ENCODE measurements at places on chromosomes 3 and 15.
A peak's percentile ranks its signal among the peaks of the same experiment; 100 is the strongest.

GRCh38 chr3:16849229-16849628 lies 35.5 kb upstream of the PLCL2 start:
- peak; percentile 70 for DNase-seq

DNA sequence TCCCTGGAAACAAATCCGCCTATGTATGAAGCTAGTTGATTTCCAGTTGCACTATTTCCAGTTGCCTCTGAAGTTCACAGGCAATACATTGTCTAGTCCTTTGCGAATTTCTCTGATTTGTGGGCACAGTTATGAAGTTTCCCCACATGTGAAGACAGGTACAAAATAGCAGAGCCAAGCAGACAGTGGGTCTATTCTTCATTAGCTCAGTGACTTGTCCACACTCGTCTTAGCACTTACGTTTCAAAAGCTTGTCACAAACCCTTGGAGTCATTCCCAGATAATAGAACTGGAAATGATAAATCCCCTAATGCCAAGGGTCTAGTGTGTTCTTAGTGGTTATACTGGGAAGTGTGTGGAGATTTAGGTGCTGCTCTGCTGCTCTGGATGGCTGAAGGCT lies 14.5 kb downstream of the SRPRB start:
- DNase-seq, result no peak

DNA sequence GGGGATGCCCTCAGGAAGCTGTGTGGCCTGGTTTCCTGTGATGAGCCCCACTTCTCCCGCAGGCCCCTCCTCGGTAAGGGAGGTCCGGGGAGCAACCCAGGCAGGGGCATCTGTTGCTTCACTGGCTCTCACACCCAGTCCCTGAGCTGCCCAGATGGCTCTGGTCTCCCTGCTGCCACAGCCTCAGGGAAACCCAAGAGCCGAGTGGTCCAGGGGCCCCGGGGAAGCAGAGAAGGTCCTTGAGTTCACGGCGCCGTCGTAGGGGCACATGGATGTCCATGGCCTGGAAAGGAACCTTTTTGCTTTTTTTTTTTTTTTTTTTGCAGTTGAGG lies 13.3 kb upstream of the LRRC15 start:
- DNase-seq, result no peak

GRCh38 chr15:62904041-62904910 lies 138.3 kb upstream of the TPM1 start:
- DNase-seq, result no peak

DNA sequence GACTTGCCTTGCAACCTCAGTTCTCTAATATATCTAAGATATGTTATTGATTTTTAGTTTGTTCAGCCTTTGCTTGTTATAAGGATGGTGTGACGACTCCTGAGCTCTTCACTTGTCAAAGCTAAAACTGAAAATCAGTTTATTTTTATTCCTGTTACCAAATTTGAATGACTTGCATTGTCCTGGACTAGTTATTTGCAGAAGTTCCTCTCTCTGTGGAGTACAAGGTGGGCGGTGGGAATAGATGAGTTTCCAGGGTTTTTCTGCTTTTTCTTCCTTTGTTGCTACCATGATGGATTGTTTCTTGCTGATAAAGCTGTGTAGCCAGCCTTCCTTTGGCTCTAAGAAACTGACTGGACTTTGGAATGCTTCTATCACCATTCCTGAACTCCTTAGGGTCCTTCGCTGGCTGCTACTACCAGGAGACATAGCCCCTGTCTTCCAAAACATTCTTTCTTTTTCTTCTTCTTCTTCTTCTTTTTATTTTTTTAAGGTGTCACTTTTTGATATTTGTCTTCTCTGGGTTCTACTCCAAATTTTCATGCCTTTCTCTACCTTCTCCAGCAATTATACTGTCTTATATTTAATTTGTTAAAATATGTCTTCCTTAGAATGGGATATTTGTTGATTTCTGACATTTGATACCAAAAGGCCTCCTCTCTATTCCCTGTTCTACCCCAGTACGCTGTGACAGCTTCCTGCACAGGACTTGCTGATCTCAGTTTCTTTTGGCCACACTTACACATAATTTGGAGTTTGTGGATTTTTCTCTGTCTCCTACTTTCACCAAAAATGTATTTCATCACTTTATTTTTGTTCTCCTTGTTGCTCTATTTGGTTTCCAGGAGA lies 145.1 kb upstream of the THRB start:
- no peak for DNase-seq

GRCh38 chr3:169118666-169119370 lies 544.7 kb downstream of the MECOM start:
- DNase-seq, result no peak

GRCh38 chr15:84603630-84604379 lies 3.0 kb downstream of the ZSCAN2 start:
- DNase-seq, result no peak

GRCh38 chr3:108136561-108137459 lies 46.0 kb upstream of the CD47 start:
- DNase-seq, result no peak

DNA sequence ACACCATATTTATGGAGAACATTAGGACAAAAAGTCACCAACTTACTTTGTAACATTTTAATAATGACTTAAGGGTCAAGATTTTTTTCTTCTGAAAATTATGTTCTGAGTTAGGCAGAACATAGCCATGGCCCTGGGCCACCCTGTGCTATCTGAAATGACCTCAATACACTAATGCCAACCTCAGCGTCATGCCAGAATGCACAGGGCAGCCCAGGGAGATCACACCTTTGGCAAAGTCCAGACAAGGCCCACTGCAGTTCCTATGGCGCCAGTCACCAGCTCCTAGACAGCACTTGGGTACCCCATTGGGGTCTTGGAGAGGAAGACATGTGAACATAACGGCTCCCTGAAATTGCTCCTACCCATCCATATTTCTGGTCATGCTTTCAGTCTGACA lies 33.1 kb downstream of the HCLS1 start:
- DNase-seq, result no peak

DNA sequence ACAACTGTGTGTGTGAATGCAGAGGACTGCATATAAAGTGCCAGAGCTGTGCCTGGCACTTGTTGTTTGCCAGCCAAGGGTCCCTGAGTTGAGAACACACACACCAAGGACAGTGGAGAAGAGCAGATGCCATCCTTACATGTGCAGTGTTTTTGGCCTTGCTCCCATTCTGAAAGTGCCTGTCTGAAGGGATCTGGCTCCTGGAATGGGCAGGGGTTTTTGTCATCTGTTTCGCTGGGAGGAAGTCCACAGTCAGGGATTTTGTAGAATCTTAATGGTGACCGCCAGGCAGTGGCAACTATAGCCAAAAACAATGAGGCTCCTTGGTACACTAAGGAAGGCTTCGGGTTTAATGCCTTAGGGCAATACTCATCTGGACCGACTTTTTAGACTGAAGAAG lies 63.7 kb downstream of the DUT start:
- no peak for DNase-seq

GRCh38 chr15:87841426-87841998 lies 415.0 kb downstream of the NTRK3 start:
- no peak for DNase-seq

- DNase-seq, result no peak
These were observed 96.0 kb downstream of the IQSEC1 start for GRCh38 chr3:12977117-12977808.

DNA sequence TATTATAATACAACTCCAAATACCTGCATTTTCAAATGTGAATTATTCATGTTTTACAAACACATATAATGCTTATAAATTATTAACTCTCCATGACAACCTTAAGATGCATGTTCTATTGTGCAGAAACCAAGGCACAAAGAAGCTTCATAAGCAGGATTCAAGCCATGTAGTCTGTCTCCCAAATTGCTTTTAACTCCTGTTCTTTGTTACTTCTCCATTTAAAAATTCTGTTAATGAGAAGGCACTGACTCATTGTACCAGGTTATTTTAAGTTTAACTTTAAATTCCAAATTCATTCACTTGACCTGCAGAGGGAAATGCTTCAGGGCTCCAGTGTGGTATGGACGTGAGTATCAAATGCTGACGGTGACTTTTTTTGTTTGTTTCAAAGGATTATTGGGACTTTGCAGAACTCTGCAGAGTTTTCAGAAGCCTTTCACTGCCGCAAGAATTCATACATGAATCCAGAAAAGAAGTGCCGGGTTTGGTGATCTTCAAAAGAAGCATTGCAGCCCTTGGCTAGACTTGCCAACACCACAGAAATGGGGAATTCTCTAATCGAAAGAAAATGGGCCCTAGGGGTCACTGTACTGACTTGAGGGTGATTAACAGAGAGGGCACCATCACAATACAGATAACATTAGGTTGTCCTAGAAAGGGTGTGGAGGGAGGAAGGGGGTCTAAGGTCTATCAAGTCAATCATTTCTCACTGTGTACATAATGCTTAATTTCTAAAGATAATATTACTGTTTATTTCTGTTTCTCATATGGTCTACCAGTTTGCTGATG lies 100.0 kb downstream of the MME start:
- no peak for DNase-seq

- no peak for DNase-seq
These were observed 102.5 kb downstream of the PDCD6IP start for GRCh38 chr3:33900809-33901505.

DNA sequence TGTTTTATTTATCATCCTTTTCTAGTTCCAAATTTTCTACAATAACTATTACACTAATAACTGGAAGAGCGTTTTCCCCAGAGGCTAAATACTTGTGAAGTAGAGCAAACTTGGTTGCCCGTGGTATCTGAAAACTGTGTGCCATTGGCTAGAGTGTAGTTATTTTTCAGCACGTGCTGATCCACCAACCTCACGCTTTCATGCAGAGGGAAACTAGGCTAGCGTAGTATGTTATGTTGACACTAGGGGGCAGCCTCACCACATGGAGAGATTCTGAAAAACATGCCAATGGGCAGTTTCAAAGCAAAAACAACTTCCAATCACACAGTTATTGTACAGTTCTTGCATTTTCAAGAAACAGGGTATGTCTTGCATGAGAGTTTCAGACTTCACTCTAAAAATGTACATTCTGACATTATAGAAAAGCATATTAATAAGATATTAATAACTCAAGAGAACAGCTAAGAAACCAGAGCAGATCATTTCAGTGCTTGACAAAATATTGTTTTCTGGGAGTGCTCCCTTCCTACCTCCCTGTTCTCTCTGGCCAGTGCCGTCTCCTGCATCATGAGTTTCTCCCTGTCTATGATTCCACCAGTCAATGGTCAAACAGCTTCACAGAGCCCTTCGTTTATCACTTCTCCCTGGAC lies 39.7 kb downstream of the SPATA12 start:
- peak; percentile 66 for DNase-seq

GRCh38 chr3:112802338-112802737 lies 44.3 kb downstream of the CD200R1L start:
- DNase-seq, result no peak

GRCh38 chr3:29525254-29525881 lies 244.5 kb downstream of the RBMS3 start:
- DNase-seq, result no peak

DNA sequence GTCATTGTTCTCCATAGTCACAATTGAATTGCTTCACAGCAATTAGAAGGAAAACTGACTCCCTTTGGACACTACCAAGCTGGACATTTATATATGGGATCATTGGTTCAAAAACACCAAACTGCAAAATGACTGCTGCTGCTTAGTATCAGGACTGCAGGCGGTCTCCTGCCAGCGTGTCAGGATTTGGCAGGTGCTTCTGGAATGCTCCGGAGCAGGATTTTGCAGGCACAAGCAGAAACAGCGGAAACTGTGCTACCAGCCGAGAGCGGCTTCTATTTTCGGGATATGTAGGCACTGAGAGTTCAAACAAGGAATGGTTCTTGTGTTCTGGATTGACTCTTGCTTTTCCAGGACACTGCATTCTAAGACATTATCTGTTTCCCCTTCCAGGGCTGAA lies 95.5 kb downstream of the SSR3 start:
- no peak for DNase-seq

GRCh38 chr3:102054543-102055080 lies 205.3 kb downstream of the NFKBIZ start:
- DNase-seq, result no peak

- DNase-seq, result no peak
These were observed 37.9 kb upstream of the MYH15 start for GRCh38 chr3:108548304-108548703.

- no peak for DNase-seq
These were observed 103.0 kb downstream of the GBE1 start for GRCh38 chr3:81658322-81658997.

GRCh38 chr3:15385901-15386653 lies 41.3 kb downstream of the METTL6 start:
- DNase-seq, result no peak

DNA sequence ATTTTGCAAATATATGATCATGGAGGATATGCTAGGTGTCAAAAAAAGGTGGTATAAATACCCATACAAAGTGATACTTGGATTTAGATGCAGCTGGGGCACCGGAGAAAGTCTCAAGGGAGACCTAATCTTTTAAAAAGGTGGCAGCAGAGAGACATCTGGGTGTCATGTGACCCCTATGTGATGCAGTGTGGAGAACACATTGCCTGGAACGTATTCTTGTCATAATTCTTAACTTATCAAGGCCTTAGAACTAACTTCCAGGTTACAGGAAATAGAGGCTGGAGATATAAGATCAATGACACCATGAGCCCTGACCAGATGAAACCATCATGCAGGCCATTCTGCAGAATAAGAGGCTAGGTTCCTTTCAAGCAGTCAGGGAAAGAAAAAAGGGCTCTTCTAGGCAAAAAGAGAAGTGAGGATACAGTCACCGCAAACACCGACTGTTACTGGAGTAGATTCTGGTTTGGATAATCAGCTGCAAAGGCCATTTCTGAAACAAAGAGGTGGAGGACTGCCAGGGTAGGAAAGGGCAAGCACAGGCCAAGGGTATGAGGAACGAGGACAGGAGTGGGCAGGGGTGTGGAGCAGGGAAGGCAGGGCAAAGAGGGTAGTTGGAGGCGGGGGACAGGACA lies 100.6 kb downstream of the OXNAD1 start:
- DNase-seq, result no peak

- DNase-seq, result no peak
These were observed 2.5 kb upstream of the EFCC1 start for GRCh38 chr3:128998561-128998960.

DNA sequence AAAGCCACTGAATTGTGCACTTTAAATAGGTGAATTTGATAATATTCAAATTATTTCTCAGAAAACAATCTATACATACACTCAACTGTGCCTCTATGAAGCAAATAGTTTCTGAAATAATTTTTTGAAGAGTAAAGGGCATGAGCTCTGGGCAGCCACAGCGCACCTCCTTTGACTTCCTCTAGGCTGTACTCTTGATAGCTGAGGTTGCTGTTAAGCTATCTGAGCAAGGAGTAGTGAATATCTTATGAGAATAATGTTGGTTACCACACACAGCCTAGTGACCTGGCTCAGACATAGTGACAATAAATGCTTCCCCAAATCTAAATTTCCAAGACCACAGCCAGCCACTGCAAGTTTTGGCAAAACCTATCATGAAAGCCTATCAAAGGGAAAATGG lies 11.6 kb upstream of the SEC61A1 start:
- DNase-seq, result no peak

GRCh38 chr3:157225001-157225400 lies 65.1 kb upstream of the CCNL1 start:
- DNase-seq, result no peak

DNA sequence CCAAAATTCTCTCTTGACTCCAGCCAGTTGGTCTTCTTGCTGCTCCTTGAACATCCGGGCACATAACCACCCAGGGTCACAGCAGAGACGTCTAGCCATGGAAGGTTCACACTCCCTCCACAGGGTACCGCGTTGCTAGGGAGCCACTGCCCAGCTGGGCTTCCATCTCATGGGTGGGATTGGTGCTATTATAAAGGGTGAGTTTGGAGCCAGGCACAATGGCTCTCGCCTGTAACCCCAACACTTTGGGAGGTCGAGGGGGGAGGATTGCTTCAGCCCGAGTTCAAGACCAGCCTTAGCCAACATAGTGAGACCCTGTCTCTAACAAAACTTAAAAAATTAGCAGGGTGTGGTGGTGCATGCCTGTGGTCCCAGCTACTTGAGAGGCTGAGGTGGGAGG lies 17.5 kb upstream of the SKOR1 start:
- no peak for DNase-seq

Measured in stimulated activated CD4-positive, alpha-beta T cell treated with anti-CD3 and anti-CD28 coated beads, Interleukin-2, amount 100 ng/mL, for 24 hours (primary cell).